ENCODE measurements at places on chromosomes 6 and 20. TPM values are rescaled to one million over a fixed set of nuclear protein-coding genes. Genes with fewer than 3 reads are reported as not detected.
A peak's percentile ranks its signal among the peaks of the same experiment; 100 is the strongest.

Gene SLC22A1
- total RNA-seq, result 0.21 TPM

Gene CPXM1
- 0.23 TPM for total RNA-seq

Gene FAM209B
- total RNA-seq, result 3.2 TPM

Gene GPLD1
- total RNA-seq, result 0.40 TPM

Gene FAXC
- total RNA-seq, result not detected

Gene ERVFRD-1
- not detected for total RNA-seq

Gene KCNG1
- not detected for total RNA-seq

Gene AIF1
- total RNA-seq, result 13.2 TPM

Gene VSX1
- not detected for total RNA-seq

Gene CDH22
- total RNA-seq, result not detected

Gene SEC23B
- 38.3 TPM for total RNA-seq

Gene PPDPF
- total RNA-seq, result 149 TPM

- peaks cover 33% of the 10 kb centered on the region for H3K27me3 ChIP-seq
- H3K27ac ChIP-seq, result no peak overlapping the region
- peaks cover 3% of the 10 kb centered on the region for H3K4me1 ChIP-seq
These were observed 70.9 kb downstream of the STK35 start for GRCh38 chr20:2172305-2173175.

DNA sequence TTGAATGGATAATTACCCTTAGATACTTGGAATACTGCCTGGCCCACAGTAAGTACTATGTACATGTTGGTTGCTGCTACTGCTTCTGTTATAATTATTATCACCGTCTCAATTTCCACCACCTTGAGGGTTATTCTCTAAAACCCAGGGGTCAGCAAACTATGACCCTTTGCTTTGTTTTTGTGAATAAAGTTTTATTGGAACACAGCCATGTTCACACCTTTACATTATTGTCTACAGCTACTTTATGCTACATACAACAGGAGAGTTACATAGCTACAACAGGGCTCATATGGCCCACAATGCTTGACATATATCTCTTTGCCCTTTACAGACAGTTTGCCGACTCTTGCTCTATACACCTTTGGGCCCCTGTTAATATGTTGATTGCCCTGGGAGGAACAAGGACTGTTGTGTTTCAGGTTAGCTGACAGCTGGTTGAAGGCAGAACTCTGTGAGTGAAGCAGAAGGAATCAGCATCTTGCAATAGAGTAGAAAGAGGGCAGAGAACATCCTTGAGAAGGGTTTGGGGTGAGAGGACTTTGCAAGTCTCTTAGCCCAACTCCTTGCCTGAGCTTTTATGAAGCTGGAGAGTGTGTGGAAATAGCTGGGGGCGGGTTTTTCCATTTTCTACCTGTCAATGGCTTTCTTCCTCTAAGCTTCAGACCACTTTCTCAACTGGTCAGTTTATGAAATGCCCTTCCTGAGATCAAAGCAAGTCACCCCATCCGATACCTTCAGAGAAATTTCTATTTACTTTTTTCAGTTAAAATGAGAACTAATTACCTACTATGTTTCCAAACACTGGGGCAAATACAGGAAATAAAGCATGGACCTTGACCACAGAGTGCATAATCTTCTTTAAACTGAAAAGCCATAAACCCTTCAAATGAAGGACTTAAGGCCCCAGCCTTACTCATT lies 3.5 kb upstream of the MEP1A start:
- DNase-seq, result no peak
- no peaks in the 10 kb centered on the region for H3K36me3 ChIP-seq
- no peak overlapping the region for H3K4me3 ChIP-seq
- peaks cover 18% of the 10 kb centered on the region for H3K27me3 ChIP-seq
- no peak overlapping the region for H3K27ac ChIP-seq

- no peaks in the 10 kb centered on the region for H3K27me3 ChIP-seq
- H3K36me3 ChIP-seq, result no peaks in the 10 kb centered on the region
- H3K4me3 ChIP-seq, result no peak overlapping the region
These were observed 31.9 kb upstream of the JARID2 start for GRCh38 chr6:15213838-15214400.

DNA sequence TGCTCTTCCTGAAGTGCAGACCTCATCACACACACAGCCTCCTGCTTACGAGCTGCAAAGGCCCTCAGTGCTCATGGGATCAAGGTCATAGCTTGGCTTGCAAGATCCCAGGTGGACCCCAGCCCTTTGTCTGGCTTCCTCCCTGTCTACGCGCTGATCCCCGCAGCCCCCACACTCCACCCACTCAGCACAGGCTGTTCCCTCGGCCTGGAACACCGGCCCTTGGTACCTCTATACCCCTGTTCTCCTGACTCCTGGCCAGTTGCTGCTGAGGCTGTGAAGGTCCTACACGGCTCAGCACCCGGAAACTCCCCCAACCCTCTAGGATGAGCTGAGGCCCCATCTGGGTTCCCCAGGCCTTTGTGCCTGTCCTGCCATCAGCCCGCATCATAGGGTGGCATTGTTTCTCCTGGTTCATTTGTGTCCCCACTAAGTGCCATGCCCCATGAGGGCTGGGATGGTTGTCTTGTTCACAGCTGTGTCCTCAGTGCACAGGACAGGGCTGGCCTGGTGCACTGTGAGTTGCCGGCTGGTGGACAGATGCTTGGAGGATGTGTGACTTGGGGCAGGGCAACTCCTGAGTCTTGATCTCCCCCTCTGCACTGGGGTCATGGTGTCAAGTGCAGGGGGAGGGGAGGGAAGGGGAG lies 57.0 kb downstream of the ADNP start:
- no peaks in the 10 kb centered on the region for H3K27me3 ChIP-seq
- H3K36me3 ChIP-seq, result no peaks in the 10 kb centered on the region
- no peaks in the 10 kb centered on the region for H3K4me1 ChIP-seq

DNA sequence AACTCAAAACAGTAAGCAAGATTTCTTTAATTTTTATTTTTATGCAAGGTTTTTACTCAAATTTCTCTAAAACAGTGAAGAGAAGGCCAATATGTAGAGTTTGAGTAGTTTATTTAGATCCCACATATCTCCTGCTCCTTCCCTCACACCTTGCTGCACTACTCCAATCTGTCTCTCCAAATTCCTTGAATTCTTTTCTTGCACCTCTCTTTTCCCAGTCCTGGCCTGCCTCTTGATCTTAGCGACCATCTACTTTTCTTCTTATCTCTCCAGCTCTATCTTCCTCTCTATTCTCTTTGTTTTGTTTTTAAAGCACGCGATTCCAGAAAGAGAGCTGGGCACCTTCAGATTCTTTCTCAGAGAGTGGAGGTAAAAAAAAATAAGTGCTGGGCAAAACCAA lies 86.7 kb upstream of the KCNQ5 start:
- no peak overlapping the region for H3K27ac ChIP-seq
- DNase-seq, result no peak
- H3K27me3 ChIP-seq, result peaks cover 9% of the 10 kb centered on the region
- no peak overlapping the region for H3K4me3 ChIP-seq
- H3K4me1 ChIP-seq, result no peaks in the 10 kb centered on the region

DNA sequence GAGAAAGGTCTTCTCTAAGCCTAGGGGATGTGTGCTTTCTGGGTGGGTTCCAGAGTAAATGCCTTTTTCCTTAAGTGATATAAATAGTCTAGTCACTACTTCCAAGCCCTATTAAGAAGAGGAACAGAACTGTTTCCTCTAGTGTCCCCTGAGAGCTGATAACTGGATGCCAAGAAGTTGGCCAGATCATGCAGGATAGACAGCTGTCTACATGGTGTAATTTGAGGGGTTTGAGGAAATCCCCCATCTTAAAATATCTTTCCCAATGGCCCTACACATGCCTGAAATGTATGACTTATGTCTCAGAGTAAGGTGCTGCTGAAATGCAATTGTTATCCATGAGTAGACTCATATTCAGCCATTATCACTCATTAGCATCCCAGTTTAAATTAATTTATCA lies 20.2 kb upstream of the PIM1 start:
- H3K4me1 ChIP-seq, result peaks cover 5% of the 10 kb centered on the region
- no peaks in the 10 kb centered on the region for H3K36me3 ChIP-seq
- peak overlapping the region; percentile 83 for H3K27ac ChIP-seq
- peaks cover 4% of the 10 kb centered on the region for H3K27me3 ChIP-seq
- DNase-seq, result no peak
- H3K4me3 ChIP-seq, result no peak overlapping the region

GRCh38 chr6:6696867-6697531 lies 108.5 kb downstream of the LY86 start:
- peaks cover 2% of the 10 kb centered on the region for H3K4me1 ChIP-seq
- no peak overlapping the region for H3K27ac ChIP-seq
- H3K27me3 ChIP-seq, result peaks cover 59% of the 10 kb centered on the region
- no peak for DNase-seq
- no peaks in the 10 kb centered on the region for H3K36me3 ChIP-seq

- peaks cover 7% of the 10 kb centered on the region for H3K27me3 ChIP-seq
- no peak for DNase-seq
- no peaks in the 10 kb centered on the region for H3K36me3 ChIP-seq
- no peak overlapping the region for H3K27ac ChIP-seq
These were observed 25.3 kb downstream of the MOCS1 start for GRCh38 chr6:39908838-39909583.

- H3K27me3 ChIP-seq, result no peaks in the 10 kb centered on the region
- H3K36me3 ChIP-seq, result no peaks in the 10 kb centered on the region
- H3K27ac ChIP-seq, result peak overlapping the region; percentile 89
- no peak for DNase-seq
These were observed 542 bp downstream of the FGD2 start for GRCh38 chr6:37005827-37006567.

DNA sequence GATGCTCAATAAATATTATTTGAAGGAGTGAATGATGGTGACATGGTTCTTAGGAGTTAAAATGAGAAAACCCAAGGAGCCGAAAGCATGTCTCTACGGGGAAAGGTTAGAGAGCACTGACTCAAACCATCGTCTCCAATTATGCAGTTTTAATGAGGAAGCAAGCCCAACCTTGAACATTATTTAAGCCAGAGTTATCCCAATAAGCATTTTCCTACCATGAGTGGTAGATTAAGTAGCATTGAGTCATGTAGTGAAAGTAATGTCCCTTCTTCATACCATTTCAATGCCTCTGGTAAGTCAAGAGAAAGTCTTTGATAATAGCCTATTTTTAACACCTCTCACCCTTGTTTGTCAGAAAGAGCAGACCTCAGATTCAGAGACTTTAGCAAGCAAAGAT lies 13.5 kb downstream of the TSHZ2 start:
- peaks cover 2% of the 10 kb centered on the region for H3K36me3 ChIP-seq
- no peak overlapping the region for H3K4me3 ChIP-seq
- peaks cover 17% of the 10 kb centered on the region for H3K4me1 ChIP-seq
- peaks cover 14% of the 10 kb centered on the region for H3K27me3 ChIP-seq
- no peak for DNase-seq

GRCh38 chr6:137240168-137240567 lies 21.0 kb upstream of the IFNGR1 start:
- no peak overlapping the region for H3K4me3 ChIP-seq
- H3K27me3 ChIP-seq, result no peaks in the 10 kb centered on the region
- peaks cover 9% of the 10 kb centered on the region for H3K4me1 ChIP-seq

- no peak for DNase-seq
- H3K27me3 ChIP-seq, result peaks cover 18% of the 10 kb centered on the region
- peaks cover 12% of the 10 kb centered on the region for H3K4me1 ChIP-seq
- H3K36me3 ChIP-seq, result peaks cover 12% of the 10 kb centered on the region
These were observed 16.0 kb upstream of the PI16 start for GRCh38 chr6:36938536-36938935.

GRCh38 chr6:8195714-8196102 lies 93.4 kb upstream of the EEF1E1 start:
- H3K27me3 ChIP-seq, result peaks cover 42% of the 10 kb centered on the region
- no peak for DNase-seq
- no peaks in the 10 kb centered on the region for H3K36me3 ChIP-seq
- no peak overlapping the region for H3K27ac ChIP-seq
- H3K4me3 ChIP-seq, result no peak overlapping the region

DNA sequence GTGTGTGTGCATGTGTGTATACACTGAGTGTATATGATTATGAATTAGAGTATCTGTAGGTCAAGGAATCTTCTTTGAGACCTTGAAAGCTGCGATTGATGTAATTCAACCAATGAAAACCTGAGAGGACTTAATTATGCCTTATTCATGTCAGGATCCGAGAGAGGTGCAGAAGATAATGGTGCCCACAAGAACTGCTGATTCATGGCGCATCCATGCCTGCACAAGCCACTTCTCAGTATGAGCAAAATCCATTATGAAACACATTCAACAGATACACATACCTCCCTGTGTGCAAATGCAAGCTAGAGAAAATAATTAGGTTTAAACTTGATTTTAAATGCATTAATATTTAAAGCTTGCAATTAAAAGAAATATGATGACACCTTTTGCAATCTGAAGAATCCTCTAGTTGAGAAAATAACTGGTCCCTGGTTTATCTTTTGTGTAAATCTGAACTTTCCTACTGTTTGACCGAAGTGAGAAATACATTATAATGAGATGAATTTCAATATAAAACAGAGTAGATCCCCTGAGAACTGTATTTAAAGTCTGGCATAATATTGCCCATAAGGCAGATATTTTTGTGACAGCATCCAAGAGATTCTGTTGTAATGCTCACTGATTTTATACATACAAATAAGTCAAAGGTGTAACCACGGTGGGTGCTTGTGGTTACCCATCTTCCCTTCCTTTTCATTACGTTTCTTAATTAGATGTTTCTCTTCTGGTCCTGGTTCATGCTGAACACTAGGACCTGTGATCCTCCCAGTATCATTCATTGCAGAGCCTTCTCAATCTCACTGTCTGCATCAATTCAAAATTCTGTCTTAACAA lies 45.6 kb downstream of the LY86 start:
- no peak overlapping the region for H3K4me3 ChIP-seq
- H3K36me3 ChIP-seq, result no peaks in the 10 kb centered on the region
- DNase-seq, result no peak
- H3K27ac ChIP-seq, result no peak overlapping the region

DNA sequence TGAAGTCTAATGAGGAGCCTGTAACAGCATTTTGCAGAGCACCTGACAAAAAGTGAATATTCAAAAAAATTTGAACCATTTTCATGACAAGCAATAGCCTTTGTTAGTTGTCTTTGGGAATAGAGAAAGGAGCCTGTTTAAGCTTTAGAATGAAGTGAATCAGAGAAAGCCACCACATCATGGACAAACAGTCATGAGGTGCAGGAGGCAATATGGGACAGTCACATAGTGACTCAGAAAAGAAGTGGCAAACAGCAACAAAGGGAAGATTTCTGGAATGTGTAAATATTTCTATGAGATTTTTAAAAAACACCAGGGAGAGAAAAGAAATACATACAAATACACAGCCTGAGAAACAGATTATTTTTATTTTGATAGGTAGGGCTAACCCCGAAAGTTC lies 6.6 kb downstream of the KLHL31 start:
- DNase-seq, result no peak
- H3K4me3 ChIP-seq, result no peak overlapping the region
- H3K27ac ChIP-seq, result no peak overlapping the region
